Activated CD4-positive, alpha-beta T cell treated with anti-CD3 and anti-CD28 coated beads for 1 hour (primary cell): ENCODE measurements at places on chromosomes 1 and 21.
A peak's percentile ranks its signal among the peaks of the same experiment; 100 is the strongest.

- no peak for DNase-seq
These were observed 211.9 kb downstream of the AKT3 start for GRCh38 chr1:243638186-243638585.

GRCh38 chr1:198772626-198773025 lies 133.8 kb downstream of the PTPRC start:
- no peak for DNase-seq

- DNase-seq: no peak
These were observed 22.8 kb upstream of the RXRG start for GRCh38 chr1:165467706-165468105.

DNA sequence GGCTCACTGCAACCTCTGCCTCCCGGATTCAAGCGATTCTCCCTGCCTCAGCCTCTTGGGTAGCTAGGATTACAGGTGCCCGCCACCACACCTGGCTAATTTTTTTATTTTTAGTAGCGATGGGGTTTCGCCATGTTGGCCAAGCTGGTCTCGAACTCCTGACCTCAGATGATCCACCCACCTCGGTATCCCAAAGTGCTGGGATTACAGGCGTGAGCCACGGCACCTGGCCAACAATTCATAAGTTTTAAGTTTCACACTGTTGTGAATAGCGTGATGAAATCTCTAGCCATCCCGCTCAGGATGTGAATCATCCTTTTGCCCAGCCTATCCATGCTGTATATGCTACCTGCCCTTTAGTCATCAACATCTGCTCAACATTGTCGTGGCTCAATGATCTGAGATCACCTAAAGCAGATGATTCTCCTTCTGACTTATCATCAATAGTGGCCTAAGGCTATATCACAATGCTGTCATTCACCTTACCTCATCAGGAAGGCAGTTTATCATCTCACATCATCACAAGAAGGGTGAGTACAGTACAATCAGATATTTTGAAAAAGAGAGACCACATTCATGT lies 2.6 kb downstream of the PFDN2 start:
- no peak for DNase-seq

GRCh38 chr1:176950736-176951324 lies 213.7 kb downstream of the ASTN1 start:
- DNase-seq: no peak

GRCh38 chr1:89503690-89504089 lies 20.9 kb upstream of the LRRC8B start:
- DNase-seq: no peak

GRCh38 chr1:169892176-169892926 lies 1.3 kb downstream of the SCYL3 start:
- no peak for DNase-seq

DNA sequence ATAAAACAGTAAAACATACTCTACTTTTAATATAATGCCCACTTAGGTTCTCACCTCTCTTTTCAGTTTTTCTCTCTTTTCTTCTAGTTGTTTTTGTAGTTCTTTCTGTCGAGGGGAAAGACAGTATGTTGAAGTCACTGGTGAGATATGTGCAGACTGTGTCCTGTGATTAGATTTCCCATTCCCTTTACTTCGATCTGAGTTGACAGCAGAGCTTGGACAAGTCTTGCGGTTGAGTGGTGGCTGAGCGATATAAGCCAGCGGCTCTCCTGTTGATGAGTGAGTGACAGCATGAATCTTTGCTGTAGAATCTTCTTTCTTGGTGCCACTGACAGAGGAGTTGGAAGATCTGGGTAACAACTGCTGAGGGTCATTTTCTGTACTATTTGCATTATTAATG lies 6.0 kb downstream of the CCDC181 start:
- DNase-seq: no peak

GRCh38 chr1:227924833-227925574 lies 22.7 kb downstream of the WNT9A start:
- DNase-seq: no peak

DNA sequence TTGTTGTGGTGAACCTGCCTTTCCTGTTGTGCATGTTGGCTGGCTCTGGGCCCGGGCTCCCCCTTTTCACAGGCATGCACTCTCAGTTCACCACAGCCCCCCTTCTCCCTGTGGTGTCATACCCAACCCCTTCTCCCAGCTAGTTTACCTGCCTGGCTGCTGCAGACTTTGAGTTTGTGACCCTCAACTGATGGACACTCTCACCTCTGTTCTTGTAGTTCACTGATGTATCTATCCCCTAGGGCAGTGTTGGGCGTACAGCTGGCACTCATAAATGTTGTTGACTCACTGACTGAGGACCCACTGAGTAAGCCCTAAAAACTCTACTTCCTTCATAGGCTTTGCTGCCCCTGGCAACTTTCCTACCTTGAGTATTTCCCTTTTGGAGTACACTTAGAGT lies 54.9 kb downstream of the WDR64 start:
- no peak for DNase-seq

GRCh38 chr1:205716371-205717132 lies 33.4 kb downstream of the NUCKS1 start:
- DNase-seq: no peak

- DNase-seq: no peak
These were observed 121.8 kb downstream of the PCBP3 start for GRCh38 chr21:45765375-45765774.

DNA sequence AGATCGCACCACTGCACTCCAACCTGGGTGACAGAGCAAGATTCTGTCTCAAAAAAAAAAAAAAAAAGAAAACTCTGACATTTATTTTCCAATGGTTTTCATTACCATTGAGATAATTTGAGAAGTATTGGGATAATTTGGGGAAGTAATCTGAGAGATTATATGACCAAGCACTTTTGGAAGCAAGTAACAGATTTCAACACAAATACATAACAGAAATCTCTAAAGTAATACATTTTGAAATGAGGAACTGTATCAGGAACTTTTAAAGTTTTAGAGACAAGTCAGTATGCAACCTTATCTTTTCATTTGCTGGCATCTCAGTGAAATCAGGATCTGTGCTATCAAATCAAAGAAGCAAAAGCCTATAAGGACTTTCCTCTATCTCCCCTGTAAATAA lies 25.4 kb upstream of the SLC16A1 start:
- DNase-seq: no peak

DNA sequence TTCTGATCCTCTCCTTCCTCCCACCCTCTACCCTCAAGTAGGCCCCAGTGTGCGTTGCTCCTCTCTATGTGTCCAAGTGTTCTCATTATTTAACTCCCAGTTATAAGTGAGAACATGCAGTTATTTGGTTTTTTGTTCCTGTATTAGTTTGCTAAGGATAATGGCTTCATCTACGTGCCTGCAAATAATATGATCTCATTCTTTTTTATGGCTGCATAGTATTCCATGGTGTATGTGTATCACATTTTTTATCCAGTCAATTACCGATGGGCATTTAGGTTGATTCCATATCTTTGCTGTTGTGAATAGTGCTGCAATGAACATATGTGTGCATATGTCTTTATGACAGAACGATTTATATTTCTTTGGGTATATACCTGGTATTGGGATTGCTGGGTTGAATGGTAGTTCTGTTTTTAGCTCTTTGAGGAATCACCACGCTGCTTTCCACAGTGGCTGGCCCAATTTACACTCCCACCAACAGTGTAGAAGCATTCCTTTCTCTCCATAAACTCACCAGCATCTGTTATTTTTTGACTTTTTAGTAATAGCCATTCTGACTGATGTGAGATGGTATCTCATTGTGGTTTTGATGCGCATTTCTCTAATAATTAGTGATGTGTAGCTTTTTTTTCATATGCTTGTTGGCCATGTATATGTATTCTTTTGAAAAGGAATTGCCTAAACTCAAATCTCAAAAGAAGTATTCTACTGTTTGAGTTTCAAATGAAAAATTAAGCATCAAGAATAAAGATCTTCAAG lies 116.9 kb downstream of the ETS2 start:
- DNase-seq: no peak

- no peak for DNase-seq
These were observed 27.5 kb downstream of the KCTD3 start for GRCh38 chr1:215594640-215595039.

DNA sequence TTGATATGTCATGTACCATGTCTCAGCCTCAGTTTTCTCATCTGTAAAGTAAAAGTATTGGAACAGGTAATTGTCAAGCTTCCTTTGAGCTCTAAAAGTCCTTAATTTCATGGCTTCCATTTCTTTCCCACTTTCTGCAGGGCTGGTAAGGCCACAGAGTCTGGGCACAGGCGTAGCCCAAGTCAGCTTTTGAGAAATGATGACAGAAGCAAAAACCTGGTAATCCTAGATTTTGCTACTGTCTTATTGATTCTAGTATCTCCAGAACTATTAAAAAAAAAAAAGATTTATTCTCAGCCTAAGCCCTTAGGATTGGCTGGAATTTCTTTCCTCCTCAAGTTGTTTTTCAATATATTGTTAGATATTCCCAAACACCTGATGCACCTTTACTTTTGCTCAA lies 31.3 kb downstream of the PLXNA2 start:
- no peak for DNase-seq

DNA sequence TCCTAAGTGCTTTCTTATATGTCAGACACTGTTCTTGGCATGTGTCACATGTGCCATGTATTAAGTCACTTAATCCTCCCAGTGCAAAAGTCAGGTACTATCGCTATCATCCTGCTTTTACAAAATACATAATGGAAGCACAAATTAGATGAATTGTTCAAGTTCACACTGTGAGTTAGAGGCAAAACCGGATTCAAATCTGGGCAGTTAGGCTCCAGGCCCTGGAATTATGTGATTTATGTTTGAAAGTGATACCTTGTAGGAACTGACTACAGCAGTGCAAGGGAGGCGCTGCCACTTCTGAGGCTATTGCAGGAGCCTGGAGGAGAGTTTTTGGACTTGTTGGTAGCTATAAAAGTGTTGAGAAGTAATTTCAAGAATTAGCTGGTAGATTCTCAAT lies 358.3 kb downstream of the HLX start:
- DNase-seq: no peak

GRCh38 chr1:27153927-27154358 lies 982 bp downstream of the SLC9A1 start:
- no peak for DNase-seq

- peak; percentile 53 for DNase-seq
These were observed 519 bp downstream of the ZNF496 start for GRCh38 chr1:247331172-247331524.

- DNase-seq: no peak
These were observed 17.0 kb upstream of the TSPAN1 start for GRCh38 chr1:46157916-46158311.

- peak; percentile 45 for DNase-seq
These were observed 7.0 kb downstream of the KRTAP10-8 start for GRCh38 chr21:44618909-44619308.

GRCh38 chr1:181475580-181475979 lies 7.7 kb upstream of the CACNA1E start:
- DNase-seq: no peak

DNA sequence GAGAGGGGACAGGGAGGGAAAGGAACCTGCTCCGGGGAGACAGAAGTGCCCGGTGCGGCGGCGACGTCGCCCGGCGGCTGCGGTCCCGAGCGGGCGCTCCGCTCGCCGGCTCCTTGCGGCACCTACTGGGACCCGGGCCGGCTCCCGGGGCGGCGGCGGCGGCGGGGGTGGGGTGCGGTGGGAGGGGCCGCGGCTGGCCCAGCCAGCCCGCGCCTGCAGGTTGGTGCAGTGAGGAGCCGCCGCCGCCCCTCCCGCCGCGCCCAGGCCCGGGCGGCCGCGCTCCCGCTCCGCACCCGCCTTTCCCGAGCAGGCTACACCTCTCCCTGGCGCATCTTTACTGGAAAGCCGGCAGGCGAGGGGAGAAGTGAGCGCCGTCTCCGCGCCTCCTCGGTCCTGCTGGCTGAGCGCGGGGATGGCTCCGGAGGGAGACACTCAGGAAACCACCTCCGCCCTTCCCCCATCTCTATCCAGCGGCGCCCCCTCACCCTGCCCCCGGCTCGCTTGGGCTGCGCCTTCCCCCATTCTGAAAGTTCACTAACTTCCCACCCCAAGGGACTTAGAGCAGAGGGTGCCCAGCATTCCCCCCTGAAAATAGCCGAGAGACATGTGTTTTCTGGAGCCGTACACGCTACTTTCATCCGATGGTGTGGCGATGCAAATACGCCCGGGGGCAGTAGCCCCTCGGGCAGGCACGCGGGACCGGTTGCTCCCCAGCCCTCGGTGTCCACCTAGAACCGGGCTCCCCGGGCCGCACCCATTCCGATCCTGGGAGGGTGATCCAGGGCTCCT lies at the start of gene PLD5:
Gene PLD5 (minus strand): TSS at position 127 of the 789 bp plus-strand sequence.
- DNase-seq: no peak

DNA sequence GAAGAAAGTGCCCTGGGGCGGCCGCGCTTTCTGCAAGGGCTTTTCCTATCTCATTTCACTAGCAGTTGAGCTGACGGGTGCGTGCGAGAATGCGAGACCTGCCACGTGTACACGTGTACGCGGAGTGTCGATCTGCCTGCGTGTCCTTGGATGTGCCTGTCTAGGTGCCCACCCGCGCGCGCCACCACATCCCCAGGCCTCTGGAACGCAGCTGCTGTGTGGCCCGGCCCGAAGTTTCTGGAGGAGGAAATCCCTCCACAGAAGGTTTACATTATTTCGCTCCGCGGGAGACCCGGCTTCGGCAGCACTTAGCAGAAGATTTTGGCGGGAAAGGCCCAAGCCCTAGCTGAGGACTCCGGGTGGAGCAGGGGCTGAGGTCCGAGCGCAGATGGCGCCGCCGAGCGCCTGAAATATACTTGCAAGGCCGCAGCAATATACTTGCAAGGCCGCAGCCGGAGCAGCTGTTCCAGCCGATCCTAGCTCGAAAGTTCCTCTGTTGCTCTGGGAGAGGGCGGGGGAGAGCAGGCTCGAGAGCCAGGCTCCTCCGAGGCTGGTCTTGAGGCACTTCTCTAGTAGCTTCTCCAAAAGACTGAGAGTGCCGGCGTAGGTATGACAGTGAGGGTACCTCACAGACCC lies 3.9 kb downstream of the TBX15 start:
- DNase-seq: no peak

DNA sequence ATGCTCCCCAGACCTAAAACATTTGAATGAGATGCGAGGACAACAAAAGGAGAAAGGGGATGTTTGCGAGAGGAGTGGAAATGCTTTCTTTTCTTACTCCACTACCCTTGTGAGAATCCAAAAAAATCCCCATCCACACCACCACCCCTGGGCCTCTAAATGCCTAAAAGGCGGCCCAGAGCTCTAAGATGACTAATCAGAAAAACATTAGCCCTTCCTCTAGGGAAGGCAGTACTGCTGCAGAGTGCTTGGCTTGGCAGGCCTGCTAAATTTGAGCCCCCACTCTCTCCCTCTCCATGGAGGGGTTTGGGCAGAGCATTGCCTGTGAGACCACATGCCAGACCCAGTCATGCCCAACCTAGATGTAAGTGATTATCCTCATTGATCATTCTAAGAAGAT lies 347.9 kb downstream of the USH2A start:
- no peak for DNase-seq

- DNase-seq: no peak
These were observed 218.3 kb upstream of the HOOK1 start for GRCh38 chr1:59596432-59596831.
